KBM-7 (cell line): ENCODE measurements at places on chromosomes 7 and 10.

- no peak for DNase-seq
Measured at GRCh38 chr7:158454631-158455030, 133.0 kb downstream of the PTPRN2 start.

GRCh38 chr7:38685851-38686250 is 54.7 kb upstream of the AMPH start:
- DNase-seq = no peak

DNA sequence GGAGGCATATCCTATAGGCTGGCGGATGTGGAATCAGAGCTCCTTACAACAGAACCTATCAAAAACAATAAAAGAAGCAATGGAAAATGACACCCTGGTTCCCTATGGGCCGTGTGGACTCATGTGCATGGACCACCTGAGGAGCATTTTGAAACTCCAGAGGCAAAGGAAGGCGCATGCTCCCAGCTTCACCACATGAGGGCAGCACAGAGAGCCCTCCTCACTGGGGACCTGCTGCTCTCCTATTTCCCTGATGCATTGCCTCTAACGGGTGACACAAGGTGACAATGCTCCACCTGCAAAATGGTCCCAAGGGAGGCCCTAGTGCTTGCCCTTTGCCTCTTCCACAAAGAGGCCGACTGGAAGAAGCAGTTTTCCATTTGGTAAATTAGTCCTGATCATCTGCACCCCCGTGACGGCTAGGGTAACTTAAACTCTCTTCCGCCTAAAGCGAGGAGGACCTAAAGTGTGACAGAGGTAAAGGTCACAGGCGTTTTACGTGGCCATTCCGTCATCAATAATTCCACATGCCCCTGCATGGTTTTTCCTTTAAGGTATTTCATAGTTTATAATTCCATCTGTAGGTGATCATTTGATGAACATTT is 67.7 kb downstream of the GPAM start:
- peak; percentile 63 for DNase-seq

DNA sequence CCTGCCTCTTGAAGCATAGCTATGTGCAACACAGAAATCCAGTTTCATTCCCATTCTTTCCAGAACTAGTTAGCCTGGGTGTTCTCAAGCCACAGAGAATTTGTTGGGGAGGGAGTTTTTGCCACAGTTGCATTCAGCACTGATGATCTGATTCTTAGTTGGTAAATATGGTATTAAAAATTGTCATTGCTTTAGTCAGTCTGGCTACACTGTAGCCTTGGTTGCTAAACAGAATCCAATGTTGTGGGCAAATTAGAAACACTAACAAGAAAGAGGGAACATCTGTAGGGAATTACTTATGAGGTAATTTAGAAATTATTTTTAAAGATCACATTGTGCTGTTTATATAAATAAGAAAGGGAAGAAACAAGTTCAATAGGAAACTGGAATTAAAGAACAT is 57.0 kb upstream of the CC2D2B start:
- DNase-seq = no peak

- DNase-seq = no peak
Measured at GRCh38 chr10:50740293-50740648, 535 bp downstream of the ASAH2B start.

DNA sequence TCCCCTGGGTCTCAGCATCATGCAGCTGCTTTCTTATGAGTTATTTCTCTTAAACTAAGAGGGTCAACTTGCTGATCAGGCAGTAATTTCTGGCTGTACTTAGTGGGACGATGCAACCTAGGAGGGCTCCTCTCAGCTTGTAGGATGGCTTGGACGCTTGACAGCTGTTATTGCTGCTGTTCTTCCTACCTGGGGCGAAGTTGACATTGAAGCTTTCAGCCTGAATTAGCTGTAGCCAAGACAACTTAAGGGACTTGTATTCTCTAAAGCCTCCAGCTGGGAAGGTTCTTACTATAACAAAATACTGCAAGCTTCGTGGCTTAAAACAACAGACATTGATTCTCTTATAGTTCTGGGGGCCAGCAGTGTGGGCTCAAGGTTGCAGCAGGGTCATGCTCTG is 224.9 kb downstream of the ACTR3B start:
- no peak for DNase-seq

DNA sequence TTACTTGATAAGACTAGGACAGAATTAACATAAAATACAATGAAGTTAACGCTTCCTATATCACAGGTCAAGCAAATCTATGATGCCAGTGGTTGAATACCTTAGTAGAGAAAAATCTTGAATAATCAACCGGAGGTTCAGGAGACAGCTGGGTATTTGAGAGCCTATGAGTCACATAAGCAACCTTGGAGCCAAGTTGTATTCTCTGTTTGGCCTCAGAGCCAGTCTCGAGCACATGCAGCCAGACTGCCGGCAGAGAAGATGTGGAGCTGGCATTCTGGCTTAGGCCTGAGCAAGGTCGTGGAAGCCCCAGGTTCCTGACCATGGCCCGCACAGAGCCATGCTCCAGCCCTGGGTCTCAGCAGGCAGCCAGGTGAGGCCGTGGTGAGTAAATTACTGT is 90.3 kb downstream of the FAM204A start:
- DNase-seq = no peak

DNA sequence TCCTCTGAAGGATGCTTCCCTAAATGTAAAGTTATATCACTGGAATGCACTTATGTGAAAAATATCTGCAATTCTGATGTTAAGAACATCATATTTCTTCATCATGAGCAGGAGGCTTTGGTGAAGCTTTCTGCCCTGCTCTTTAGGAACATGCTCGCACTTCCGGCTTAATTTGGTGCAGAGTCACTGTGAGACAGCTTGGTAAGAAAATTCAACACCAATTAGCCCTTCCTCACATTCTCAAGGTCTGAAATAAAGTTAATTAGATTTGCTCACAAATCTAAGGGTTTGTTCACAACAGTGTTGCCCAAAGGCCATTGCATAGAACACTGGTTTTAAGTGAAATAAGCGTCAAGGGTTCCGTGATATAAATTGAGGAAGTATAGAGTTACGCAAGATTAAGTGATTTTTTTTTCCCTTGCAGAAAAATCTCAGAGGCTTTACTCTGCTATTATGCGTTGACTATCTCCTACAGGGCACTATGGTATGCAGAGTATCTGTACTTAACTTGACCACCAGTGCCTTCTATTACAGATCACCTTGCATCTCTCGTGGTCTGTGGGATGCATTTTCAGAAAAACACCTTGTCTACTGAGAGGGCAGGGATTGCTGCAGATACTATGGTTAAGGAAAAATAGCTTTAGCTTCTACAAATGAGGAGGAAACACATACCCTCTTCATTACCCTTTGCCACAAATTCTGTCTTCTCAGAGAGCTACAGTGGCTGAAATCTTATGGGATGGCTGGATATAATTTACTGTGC is 953.9 kb downstream of the TYW1 start:
- DNase-seq = peak; percentile 23

- no peak for DNase-seq
Measured at GRCh38 chr10:60896033-60896432, 48.0 kb downstream of the RHOBTB1 start.

DNA sequence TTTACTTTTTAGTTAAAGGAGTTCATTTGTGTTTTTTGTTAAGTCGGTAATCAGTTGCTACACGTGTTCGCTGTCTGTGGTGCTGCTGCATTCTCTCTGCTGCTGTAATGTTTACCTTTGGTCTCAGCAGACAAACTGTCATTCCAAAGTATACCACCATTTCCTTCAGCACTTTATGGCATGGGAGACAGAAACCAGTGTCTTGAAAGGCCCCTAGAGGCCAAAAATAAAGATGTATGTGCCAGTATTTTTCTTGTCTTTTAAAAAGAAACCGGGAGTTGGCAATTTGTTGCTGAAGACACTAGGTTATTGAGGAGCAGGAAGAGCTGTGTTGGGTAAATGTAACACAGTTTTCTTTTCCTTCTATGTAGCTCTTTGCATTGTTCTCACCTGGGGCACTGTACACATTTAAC is 24.1 kb downstream of the ZNF92 start:
- no peak for DNase-seq
